ENCODE measurements at places on chromosomes 6 and 20.

GRCh38 chr6:4370066-4370465 is 234.7 kb upstream of the ECI2 start:
- DNase-seq, result no peak

- no peak for DNase-seq
These were observed 100.1 kb upstream of the CCDC28A start for GRCh38 chr6:138673346-138674014.

DNA sequence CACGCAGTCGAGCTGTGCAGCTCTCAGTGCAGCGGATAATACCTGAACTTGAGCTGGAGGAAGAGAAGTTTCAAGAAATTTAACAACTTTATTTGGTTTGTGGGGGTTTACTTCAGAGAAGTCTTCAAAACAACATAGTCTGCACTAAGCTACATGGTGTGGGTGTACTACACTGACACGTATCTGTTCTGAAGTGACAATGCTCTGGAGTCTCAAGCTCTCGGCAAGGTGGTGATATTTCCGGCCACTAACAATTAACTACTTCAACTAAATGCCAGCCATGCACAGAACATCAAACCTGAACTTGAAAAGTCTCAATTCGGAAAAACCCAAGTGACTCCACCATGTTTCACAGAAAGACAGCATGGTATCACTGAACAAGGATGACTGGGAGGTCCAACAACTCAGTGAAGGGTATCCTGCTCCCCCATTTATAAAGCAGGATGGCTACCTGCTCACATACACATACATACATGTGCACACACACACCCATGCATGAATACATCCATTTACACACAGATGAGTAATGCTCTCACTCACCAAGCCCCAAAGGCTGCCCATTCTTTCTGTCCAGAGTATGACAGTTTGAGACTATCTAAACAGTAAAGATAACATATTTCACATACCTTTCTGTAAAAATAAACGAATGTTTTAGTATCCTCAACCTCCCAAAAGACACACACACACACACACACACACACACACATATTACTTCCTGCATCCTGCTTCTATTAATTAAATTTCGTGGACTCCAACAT is 15.4 kb upstream of the ANKRD60 start:
- DNase-seq, result no peak

- DNase-seq, result no peak
These were observed 73.2 kb downstream of the NPEPL1 start for GRCh38 chr20:58765780-58766179.

DNA sequence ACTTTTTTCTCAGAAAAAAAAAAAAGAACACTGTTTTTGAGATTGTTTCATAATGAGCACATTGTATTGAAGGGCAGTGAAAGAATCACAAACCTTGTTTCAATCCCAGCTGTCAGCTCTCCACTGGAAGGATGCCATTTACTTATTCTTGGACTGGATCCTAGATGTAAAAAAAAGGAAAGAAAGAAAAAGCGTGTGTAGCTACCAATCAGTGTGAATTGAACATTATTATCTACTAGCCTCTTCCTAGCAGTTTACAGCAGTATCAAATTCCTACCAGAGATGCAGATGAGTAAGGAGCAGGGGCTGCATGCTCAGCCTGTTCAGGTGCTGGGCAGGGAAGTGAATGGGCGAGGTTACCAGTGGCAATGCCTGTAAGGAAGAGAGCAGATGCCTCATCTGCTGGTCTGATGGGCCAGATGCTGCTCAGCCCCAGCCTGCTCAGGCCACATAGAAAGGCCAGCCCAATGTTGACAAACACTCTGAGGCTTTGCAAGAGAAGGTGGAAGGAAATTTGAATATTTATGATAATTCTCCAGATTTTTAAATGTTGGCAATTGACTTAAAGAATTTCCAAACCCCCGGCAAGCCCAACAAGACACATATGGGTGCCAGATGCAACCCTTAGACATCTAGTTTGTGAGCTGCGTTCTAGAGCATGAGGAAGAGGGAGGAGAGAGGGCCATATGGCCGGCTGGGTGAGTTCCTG is 189.5 kb downstream of the IBTK start:
- DNase-seq, result no peak

- DNase-seq, result no peak
These were observed 242.5 kb downstream of the PACRG start for GRCh38 chr6:162970246-162970645.
